ENCODE measurements at places on chromosomes 13 and 19.

DNA sequence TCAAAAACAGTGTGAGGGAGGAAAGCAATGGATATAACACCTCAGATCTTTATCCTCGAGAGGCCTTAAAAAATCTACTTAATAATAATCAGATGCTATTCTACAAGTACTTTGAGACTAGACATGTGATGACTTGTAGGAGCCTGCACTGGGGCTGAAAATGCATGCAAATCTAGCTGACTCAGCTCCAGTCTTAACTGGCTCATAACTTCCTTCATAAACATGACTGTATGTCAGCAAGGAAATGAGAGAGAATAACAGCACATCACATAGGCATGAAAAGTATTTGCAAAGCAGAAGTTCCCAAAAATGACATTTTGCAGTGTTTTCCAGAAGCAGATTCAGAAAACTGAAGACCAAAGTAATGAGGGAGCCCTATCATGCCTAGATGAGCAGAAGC is 38.1 kb downstream of the PSG5 start:
- no peak for DNase-seq

DNA sequence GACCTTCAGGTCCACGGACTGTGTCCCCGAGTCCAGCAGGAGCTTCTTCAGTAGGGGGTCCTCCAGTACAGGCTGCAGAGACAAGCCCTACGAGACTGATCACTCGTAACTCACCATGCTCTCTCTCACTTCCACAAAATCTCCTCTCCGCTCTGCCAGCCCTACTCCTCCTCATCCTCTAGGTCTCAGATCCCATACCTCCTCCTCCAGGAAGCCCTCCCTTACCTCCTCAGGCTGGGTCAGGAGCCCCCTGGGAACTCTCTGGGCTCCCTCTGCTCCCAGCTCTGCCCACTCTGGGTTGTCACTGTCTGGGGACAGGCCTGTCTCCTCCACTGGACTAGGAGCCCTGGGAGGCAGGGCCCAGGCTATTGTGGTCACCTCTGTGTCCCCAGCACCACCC is 23.9 kb upstream of the NAPA start:
- DNase-seq, result no peak

DNA sequence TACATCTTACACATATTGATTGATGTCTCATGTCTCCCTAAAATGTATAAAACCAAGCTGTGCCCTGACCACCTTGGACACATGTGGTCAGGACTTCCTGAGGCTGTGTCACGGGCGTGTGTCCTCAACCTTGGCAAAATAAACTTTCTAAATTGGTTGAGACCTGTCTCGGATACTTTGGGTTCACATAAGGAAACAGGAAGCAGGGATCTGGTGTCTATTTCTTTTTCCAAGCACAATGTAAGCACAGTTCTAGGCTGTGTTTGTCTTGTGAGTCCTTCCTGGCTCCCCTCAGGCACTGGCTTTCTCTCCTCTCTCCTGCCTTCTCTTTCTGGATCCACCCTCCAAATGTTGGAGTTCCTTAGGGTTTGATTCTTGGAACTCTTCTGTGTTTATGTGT is 27.6 kb upstream of the TPT1 start:
- DNase-seq, result no peak

GRCh38 chr19:56566904-56567273 is 379 bp upstream of the ZNF470 start:
- DNase-seq, result peak; percentile 67

- DNase-seq, result no peak
Measured at GRCh38 chr13:30299786-30300185, 7.6 kb downstream of the KATNAL1 start.

GRCh38 chr13:111186305-111186935 is 71.3 kb downstream of the ARHGEF7 start:
- DNase-seq, result no peak

- no peak for DNase-seq
Measured at GRCh38 chr19:17648097-17648660, 40.0 kb downstream of the UNC13A start.

DNA sequence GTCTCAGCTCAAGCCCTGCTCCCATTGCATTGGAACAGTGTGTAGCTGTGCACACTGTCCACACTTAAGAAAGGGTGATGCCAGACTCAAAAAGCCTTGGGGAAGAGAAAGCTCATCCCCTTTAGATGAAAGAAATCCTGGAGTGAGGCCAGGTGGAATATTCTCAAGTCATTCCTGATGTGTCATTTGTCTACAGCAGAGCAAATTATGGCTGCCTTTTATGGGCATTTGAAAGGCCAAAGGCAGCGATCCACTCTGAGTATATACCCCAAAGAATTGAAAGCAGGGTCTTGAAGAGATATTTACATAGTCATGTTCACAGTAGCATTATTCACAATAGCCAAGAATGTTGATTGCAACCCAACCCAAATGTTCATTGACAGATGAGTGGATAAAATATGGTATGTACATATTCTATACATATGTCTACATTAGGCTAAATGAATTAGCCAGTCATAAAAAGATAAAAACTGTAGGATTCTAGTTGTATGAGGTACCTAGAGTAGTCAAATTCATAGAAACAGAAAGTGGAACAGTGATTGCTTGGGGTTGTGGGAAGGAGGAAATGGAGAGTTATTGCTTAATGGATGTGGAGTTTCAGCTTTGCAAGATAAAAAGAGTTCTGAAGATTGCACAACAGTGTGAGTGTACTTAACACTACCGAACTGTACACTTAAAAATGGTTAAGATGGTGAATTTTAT is 214.9 kb downstream of the KCNRG start:
- DNase-seq, result no peak

GRCh38 chr13:97219226-97219625 is 2.9 kb upstream of the MBNL2 start:
- DNase-seq, result no peak

- peak; percentile 51 for DNase-seq
Measured at GRCh38 chr19:3670796-3671679, 29.2 kb downstream of the PIP5K1C start.

- DNase-seq, result peak; percentile 72
Measured at GRCh38 chr19:15248648-15249527, 16.6 kb upstream of the EPHX3 start.

- no peak for DNase-seq
Measured at GRCh38 chr13:42525035-42525504, 48.9 kb upstream of the TNFSF11 start.

DNA sequence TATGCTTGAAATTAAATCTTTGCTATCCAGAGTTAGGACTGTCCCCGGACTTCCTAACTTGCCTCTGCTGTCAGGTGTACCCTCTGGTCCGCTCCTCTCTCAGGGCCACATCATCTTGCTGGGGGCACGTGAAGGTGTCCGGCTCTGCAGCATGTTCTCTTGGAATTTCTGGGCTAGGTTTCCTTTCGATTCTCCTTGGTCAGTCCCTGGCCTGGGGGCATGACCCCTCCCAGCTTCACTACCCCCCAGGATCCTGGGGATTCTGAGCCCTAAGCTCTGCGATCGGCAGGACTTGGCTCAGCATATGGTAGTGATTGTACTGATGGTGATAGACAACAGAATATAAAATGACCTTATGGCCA is 5.1 kb upstream of the GPI start:
- no peak for DNase-seq

DNA sequence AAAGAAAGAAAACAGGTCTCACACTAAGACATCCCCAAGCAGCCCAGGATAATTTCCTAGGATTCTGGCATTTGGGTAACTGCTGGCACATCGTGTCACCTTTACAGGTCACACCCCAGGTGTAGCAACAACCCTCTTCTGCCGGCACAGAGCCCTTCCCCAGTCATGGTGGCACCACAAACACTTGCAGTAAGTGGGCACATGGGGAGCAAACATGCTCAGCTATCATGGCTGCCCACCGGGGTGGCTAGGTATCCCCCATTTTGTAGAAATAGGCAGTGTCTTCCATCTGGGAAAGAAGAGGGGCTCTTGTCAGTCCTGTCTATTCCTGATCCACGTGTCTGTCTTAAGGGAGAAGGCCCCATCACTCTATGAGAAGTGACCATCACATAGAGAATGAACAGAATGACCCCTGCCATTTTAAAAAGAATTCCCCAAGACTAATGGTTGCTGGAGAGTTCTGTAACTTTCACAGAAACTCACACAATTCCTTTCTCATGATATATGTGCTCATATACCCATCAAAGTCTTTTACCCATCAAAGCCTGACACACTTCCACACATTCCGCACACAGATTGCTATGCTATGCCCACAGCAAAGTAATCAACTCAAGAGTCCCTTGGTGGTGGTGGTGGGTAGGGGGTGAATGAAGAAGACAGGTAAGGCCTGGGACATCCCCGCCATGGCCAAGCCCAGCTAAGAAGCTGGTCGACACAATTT is 33.3 kb downstream of the BRD4 start:
- no peak for DNase-seq

DNA sequence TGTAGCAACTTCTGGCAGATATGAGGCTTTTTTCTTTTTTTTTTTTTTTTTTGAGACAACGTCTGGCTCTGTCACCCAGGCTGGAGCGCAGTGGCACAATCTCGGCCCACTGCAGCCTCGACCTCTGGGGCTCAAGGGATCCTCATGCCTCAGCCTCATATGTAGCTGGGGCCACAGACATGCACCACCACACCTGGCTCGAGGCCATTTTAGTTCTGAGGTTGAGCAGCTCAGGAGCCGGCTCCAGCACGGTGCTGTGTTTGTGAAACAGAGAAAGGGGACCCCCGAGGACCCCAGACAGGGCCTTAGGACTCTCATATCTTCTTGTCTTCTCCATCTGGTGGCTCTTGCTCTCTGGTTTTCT is 3.4 kb upstream of the FLT3LG start:
- DNase-seq, result no peak

DNA sequence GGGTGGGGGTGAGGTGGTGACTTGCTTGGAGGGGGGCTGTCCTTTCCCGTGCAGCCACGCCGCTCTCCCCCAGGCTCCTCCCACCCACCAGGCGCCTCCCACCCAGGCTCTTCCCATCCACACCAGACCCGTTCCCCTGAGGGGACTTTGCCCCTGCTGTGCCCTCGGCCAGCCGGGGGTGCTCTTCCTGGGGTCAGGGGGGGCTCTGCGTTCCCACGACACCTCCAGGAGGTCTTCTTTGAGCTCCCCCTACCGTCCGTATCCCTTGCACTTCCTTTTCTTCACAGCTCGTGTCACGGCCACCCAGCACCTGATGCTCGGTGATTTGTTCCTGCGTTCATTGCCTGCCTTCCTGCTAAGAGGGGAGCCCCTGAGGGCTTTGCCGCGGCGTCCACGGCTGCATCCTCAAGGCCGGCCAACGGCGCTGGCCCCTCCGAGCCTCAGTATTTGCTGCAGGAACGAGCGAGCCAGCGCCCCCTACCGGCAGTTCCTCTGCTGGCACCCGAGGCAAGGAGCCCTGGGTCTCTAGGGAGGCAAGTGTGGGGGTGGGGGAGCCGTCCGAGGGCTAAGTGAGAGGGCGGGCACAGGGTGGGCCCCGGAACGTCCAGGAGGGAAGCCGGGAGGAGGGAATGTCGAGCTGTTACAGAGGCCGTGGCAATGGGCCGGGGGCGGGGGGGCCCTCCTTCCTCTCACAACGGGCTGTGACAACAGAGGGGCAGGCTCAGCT is 11.8 kb downstream of the LRRC4B start:
- DNase-seq, result peak; percentile 67

- DNase-seq, result no peak
Measured at GRCh38 chr19:55579766-55580621, 654 bp downstream of the ZNF579 start.

- DNase-seq, result no peak
Measured at GRCh38 chr13:94006296-94006695, 473.2 kb downstream of the DCT start.

- no peak for DNase-seq
Measured at GRCh38 chr19:51511353-51511752, 9.8 kb upstream of the SIGLEC12 start.

- peak; percentile 67 for DNase-seq
Measured at GRCh38 chr19:10270180-10270615, 722 bp upstream of the ICAM1 start.

DNA sequence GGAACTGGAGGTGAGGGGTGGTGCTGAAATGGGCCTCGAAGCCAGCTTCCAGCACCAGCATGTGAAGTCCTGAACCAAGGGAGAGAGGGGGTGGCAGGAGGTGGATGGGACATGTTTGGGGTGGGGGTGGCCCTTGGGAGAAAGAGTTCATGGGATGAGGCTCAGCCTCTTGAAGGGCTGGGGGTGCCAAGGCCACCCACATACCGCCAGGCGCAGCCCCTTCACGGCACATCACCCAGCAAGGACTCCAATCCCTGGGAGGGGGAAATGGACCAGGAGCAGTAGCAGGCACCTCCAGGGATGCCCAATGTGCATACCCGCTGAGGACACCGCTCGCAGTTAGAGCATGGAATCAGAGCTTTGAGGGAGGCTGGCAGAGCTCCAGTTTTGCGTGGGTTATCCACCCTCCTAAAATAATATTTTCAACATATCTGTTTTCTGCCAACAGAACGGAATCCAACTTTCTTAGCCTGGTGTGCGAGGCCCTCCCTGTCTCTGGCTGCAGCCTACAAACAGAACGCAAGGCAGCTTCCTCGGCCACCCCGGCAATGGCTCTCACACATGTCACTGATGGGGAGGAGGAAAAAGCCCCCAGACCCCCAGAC is 140.5 kb upstream of the VSTM2B start:
- no peak for DNase-seq

- DNase-seq, result no peak
Measured at GRCh38 chr13:42485272-42485671, 88.7 kb upstream of the TNFSF11 start.

DNA sequence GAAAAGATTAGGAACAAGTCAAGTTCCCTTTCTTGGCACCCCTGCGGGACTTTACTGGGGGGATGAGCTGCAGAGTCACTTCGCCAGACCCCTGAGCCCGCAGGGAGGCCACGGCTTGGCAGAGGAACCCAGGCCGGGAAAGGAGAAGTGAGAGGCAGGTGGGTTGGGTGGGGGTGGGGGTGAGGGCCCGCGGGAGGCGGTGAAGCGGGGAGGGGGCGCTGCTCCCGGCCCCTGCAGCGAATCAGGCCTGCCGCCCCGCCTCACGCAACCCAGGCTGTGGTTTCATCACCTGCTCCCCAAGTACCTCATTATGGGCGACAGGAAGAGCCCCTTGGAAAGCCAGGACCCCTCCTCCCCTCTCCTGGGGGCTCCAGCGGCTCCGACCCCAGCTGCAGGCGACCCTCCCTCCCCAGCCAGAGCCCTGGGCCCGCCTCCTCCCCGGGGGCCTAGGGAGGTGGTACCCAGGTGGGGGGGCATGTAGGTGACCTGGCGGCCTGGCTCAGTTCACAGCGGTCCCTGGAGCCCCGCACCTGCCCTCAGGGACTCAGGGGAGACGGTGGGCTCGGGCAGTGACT is 9.5 kb downstream of the MEF2B start:
- no peak for DNase-seq

GRCh38 chr13:44058624-44059215 is 179.0 kb downstream of the LACC1 start:
- DNase-seq, result no peak
